ENCODE measurements at places on chromosomes 4 and X.

GRCh38 chrX:71191248-71191647 lies 31.8 kb upstream of the GJB1 start:
- DNase-seq, result no peak

DNA sequence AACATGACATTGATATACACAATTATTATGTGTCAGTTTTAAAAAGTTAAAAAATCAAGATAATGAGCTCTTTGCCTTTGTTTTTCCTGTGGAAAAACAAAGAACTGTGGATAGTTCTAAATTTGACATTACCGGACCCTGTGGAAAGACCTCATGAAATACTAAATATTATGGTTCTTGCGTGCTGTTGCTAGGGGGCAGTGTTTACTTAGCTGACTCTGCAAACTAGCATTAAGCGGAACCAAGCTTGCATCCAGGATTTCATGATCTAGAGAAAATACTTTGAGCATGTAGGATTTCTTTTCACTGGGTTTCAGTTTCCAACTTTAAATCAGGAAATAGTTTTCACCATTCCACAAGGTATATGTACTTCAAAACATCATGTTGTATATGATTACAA lies 33.6 kb downstream of the CLCN4 start:
- DNase-seq, result peak; percentile 62

DNA sequence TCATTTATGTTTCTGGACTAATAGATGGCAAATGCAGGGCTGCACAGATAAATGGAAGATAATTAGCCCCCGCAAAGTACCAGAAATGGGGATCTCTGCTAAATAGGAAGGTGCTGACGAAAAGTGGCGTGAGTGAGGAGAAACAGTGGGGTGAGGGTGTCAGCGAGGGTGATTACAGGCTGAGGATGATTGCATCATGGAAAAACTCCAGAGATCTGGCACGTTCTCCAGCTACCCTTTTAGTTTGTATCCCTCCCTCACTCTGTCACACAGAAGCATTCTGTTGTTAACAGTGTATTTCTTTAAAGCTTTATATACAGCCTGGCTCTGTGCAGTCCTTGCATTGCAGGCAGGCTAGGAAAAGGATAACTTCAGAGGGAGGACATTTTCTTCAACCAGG lies 309.6 kb upstream of the DDX53 start:
- peak; percentile 24 for DNase-seq

GRCh38 chrX:72052415-72053090 lies 79.2 kb downstream of the RTL5 start:
- no peak for DNase-seq

- DNase-seq, result no peak
Observed at GRCh38 chr4:105838082-105838481, 57.2 kb upstream of the NPNT start.

DNA sequence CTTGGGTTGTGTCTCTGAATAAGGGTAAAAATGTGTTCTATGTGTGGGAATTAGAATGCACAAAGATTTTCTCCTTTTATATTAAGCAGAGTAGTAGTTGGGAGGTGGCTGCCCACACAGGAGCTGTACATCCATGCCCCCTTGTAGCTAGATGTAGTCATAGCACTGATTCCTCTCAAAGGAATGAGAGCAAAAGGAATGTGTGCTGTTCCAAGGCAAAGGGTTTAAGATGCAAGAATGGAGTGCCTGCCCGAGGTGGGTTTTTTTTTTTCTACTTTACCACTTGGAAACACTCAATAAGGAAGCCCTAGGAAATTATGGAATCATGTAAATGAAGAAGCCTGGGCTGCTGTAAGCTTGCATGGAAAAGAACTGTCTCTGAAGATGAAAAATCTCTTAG lies 2183.2 kb upstream of the AGA start:
- DNase-seq, result peak; percentile 28

- DNase-seq, result no peak
Observed at GRCh38 chr4:116118221-116118620, 967.2 kb downstream of the TRAM1L1 start.

GRCh38 chr4:1871471-1872021 lies 353 bp downstream of the NSD2 start:
- peak; percentile 38 for DNase-seq

DNA sequence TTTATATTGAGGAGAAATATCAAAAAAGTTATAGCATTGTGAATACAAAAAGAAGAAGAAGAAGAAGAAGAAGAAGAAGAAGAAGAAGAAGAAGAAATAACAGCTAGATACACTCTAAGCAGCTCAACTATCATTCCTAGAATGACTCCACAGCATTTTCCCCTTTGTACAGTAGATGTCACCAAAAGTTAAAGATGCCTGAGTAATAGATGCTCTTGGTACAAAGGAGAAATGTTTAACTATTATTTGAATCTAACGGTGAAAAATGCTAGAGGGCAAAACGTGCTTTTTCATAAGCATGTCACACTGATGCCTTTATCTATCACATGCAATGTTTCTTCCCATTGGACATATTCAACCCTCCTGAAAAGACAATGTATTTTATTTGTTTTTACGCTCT lies 178.4 kb upstream of the GPRIN3 start:
- DNase-seq, result no peak

DNA sequence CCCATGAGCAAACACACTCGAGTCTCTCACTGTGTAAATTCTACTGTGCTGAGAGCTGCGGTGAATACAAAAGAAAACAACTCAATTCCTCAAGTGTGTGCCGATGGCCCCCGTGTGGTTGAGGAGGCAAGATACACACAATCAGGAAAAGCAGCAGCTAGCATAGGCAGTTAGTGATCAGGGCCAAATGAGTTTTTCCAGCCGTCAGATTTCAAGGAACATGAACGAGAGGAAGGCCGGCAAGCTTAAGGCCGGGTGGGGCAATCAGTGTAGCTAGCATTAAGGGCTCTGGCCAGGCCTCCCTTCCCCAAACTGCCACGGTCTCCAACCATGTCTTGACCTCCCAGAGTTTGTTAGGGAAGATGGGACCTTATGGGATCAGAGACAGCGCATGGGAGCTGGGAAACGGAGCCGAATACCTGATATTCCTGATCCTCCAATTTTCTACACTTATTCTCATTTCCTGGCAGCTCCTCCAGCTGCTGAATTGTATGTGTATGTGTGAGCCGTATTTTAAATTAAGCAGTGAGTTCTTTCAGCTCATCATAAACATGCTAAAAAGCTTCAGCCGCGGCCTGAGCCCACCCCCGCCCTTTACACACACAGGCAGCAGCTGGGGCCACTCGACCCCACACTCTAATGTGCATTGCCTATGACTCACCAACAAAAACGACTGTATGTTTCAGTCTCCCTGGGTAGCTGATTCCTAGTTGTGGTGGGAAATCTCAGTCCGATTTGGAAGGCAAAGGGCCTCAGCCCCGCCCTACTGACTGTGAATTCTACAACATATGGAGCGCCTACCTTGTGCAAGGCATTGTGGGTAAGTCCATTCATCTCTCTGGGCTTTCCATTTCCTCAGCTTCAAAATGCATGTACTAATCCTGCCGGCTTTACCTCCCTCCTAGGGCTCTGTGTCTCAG lies 59.9 kb downstream of the RTL9 start:
- peak; percentile 73 for DNase-seq

Measured in EL (cell line).